ENCODE measurements at places on chromosomes 16 and 17. TPM values are rescaled to one million over a fixed set of nuclear protein-coding genes. Genes with fewer than 3 reads are reported as not detected.

TP53TG3C gene
- not detected for total RNA-seq

TUFM gene
- total RNA-seq, result 143 TPM

ATP2A3 gene
- total RNA-seq, result 97.8 TPM

SEZ6L2 gene
- total RNA-seq, result 176 TPM

ALOXE3 gene
- not detected for total RNA-seq

MMP28 gene
- total RNA-seq, result 0.49 TPM

CBLN1 gene
- 21.7 TPM for total RNA-seq

KRTAP2-1 gene
- total RNA-seq, result not detected

ADPRM gene
- total RNA-seq, result 7.9 TPM

SYNGR3 gene
- 45.7 TPM for total RNA-seq

NHERF1 gene
- total RNA-seq, result 26.9 TPM

GP2 gene
- total RNA-seq, result not detected

FTO gene
- total RNA-seq, result 106 TPM

SHISA6 gene
- 12.6 TPM for total RNA-seq

PIPOX gene
- 1.4 TPM for total RNA-seq

HES7 gene
- 2.2 TPM for total RNA-seq

ABI3 gene
- total RNA-seq, result not detected

TPSG1 gene
- not detected for total RNA-seq

CD300C gene
- not detected for total RNA-seq

EFCAB5 gene
- 0.69 TPM for total RNA-seq

EXOC3L1 gene
- 3.6 TPM for total RNA-seq

FBXW10 gene
- not detected for total RNA-seq

TAC4 gene
- total RNA-seq, result not detected

SLC35B1 gene
- total RNA-seq, result 123 TPM

MYL4 gene
- total RNA-seq, result 7.6 TPM

SLC5A11 gene
- total RNA-seq, result not detected
